ENCODE measurements at places on chromosomes 2 and 18.

DNA sequence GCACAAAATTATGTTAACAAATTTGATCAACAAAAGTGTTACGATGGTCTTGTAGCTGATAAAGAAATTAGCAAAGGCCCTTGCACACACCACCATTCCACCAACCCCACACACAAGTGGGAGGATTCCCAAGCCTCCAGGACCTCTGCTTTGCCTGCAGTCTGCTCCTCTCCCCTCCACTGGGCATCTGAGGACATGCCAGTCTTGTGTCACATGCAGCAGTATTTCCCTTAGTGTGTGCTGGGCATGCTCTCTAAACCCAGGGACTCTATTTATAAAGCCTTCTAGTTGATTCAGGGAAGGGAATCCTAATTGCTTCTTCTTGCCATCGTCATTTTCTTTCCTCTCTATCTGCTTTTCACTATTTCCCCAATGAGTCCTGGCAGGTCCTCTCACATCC, 53.3 kb downstream of the KCTD18 start:
- no peak for DNase-seq

DNA sequence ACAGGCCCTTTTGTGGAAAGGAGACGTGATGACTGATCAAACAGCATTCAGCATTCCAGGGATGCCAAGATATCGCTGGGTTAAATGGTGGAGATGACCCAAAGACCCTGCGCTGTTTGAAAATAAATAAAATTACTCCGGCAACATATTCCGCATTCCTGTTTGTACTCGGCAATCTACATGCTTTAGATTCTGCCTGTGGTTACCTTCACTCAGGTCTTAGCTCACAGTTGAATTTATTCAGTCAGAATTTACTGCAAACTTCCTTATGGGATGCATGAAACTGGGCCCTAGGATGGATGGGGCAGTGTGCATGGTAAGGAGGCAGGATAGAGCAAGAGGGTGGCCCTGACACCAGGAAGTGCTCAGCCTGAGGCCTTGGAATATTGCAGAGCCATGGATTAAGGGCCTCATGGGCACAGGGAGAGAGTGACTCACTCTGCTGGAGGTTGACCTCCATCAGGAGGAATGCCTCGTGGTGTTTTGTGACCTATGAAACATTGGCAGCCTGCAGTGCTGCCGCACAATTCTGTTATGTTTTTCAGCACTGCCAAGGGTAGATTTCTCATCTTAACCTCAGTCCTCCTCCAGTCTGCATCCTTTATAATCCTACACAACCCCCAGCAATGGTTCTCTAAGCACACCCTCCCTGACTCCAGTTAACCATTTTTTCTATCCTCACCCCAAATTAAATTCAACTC, 321.4 kb downstream of the IRS1 start:
- peak; percentile 96 for DNase-seq

DNA sequence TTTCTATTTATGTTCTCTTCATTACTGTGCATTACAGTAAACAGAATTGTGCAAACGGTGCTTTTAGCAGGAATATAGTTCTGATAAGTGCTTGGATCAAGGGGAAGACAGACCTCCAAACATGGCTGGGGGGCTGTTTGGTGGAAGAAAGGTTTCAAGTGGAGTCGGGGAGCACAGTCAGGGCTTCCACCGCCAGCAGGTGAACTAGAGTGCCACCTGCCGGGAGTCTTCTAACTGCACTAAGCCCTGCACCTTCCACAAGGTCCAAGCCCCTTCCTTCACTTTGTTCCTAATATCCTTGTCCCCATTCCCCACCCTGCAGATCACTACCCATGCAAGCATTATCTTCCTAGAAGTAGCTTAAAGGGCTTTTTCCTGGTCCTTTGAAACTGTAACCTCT, 11.1 kb downstream of the ONECUT2 start:
- DNase-seq = peak; percentile 44

DNA sequence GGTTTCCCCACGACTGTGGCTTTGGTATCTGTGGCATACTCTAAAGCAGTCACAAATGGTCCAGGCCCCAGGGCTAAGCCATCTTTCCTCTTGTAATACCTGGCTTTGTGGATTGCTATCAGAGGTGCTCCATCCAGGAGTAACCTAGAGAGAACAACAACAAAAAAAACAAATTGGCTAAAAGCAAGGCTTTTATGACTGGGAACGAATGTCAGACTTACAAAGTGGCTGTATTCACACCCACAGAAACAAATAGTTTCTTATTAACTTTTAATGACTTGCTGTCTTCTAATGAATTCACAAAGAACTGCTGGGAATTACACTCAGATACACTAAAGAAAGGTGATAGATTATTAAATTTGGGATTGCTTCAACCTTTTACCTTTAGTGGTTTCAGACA, 35.1 kb downstream of the HDHD2 start:
- no peak for DNase-seq

DNA sequence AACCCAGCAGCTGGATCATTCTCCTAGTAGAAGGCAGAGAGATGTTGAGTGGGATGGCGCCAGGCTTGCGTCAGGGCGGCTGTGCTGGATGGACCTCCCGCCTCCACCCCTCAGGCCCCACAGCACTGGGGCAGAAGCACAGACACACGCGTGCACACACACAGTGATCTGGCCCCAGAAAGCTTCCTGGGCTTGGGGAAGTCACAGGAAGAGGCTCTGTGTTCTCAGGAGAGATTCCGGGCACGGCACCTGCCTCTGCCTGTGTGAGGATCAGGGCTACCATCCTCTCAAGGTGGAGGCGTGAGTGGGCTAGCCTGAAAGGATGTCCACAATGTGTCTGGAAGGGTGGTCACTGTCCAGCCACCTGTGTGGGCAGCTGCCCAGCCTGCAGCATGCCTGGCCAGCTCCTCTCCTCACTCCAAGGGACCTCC, 229.8 kb upstream of the HS6ST1 start:
- no peak for DNase-seq

DNA sequence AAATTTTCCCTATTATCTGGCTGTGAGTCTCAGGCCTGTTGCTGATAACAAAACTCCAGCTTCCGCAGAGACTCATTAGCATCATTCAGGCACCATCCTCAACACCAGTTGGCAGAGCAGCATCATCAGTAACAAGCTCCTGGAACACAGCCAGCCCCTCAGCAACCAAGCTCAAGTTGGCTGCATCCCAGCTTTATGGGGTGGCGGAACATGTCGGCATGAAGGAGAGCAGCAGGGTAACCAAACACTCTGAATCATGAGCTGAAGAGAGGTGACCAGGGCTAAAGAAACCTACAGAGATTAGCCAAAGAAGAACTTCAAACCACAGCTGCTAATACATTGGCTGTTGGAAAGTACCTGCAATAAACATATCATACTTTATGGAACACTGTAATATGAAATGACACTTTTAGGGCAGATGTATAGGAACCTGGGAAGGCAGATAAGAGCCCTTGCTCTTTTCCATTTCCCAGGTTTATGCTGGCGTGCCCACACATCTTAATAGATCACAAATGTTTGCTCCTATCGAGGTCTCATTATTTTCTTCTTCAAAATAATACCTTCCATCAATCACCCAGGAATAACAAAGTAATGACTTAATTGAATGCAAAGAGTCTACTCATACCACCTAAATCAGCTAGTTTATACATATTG, 63.8 kb downstream of the PDE11A start:
- DNase-seq = peak; percentile 15

GRCh38 chr2:43254331-43254730, 27.9 kb upstream of the ZFP36L2 start:
- no peak for DNase-seq

DNA sequence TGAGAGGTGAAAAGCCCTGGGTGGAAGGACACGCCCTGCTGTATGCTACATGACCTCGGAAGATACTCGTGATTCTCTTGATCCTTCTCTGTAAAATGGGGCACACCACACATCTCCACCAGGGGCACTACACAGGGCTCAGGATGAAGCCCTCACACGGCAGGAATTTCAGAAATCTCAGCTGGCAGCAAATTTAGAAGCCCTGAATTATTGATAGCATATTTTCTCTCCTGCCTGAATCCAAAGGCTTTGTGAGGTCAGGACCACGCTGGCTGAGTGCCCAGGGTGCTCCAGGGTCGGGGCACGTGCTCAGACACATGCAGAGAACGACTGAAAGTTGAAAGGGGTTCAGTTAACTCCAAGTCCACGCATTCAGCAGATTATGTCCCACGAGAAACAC, 42.1 kb upstream of the GALR1 start:
- DNase-seq = peak; percentile 93

DNA sequence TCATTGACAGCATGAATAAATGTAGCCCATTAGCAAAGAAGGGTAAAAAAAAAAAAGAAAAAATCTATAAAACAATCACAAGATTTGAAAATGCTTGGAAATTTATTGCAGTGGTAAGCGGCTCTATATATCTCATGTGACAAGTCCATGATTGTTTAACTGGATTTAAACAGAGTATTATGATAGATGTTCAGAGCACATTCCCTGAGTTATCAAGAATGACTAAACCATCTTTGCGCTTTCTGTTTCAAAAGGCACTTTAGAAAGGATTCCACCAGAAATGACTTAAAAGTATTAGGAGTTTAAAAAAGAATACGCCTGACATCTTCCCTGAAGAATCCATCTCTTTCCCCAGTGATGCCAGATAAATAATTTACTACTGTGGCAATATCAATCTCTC, 409.5 kb upstream of the UBE2E3 start:
- no peak for DNase-seq

- no peak for DNase-seq
These were observed 57.8 kb downstream of the CYB5A start for GRCh38 chr18:74233933-74234325.

DNA sequence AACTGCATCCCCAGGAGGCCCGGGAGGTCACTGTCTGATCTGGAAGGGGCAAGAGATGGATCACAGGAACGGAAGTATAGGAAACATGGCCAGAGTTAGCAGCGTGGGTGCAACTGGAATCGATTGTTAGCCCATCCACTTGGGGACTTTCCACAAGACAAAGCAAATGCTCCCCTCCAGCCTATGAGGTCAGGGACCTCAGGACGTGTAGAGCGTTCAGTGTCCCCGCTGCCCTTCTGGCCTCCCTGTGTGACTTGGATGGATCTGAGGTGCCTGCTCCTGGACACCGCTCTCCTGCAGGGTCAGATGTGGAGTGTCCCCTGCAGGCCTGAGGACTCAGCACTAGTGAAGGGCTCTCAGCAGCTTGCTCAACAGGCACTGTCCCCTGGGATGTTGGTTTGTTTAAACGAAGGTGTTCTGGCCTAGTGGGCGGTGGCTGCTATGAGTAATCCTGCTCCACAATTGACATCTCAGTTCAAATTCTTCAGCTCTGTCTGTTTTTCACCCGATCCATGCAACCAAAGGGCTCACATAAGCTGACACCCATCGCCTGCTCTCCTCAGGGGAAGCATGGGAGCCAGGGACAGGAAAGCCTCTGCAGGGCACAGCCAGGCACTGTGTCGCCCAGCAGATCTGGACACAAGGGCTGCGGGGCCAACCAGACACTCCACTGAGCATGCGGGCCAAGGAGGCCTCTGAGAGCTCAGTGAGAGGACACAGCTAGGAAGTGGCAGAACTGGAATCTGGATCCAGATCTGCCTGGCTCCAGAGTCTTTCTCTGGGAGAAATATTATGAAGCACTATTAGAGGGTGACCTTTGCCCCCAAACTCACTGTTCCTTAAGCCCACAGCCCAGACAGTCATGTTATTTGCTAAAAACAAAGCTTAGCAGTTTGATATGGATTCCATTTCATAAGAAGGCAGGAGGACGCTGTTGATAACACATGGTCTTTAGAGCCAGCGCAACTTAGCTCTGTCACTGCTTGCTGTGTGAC, 78.5 kb downstream of the RHOB start:
- DNase-seq = peak; percentile 86

GRCh38 chr2:68730828-68731227, 3.8 kb upstream of the ARHGAP25 start:
- no peak for DNase-seq

GRCh38 chr2:27912512-27912911, 22.0 kb downstream of the BABAM2 start:
- DNase-seq = no peak

- no peak for DNase-seq
These were observed 84.7 kb upstream of the EML6 start for GRCh38 chr2:54638774-54639187.

- peak; percentile 34 for DNase-seq
These were observed 26.0 kb upstream of the IL37 start for GRCh38 chr2:112884869-112885505.

- DNase-seq = no peak
These were observed 32.2 kb downstream of the QPCT start for GRCh38 chr2:37376421-37377186.

DNA sequence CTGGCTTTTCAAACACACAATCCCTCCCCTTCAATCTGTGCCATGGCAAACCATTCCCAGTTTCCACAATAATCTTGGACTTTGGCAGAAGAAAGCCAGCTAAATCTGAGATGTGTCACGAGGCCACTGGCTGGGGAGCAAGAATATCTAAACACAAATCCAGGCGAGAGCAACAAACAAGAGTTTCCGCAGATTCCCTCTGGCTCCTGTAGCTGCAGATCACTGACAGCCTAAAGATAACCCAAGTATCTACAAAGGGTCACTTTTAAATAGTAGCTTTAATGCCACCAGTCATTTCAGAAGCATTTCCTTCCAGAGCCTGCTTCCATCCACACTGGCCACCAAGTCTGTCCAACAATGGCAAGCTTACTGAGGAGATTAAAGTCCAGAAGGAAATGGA, 86.9 kb downstream of the ACVR1 start:
- DNase-seq = no peak

- DNase-seq = no peak
These were observed 356.1 kb downstream of the SS18 start for GRCh38 chr18:25734336-25734735.

DNA sequence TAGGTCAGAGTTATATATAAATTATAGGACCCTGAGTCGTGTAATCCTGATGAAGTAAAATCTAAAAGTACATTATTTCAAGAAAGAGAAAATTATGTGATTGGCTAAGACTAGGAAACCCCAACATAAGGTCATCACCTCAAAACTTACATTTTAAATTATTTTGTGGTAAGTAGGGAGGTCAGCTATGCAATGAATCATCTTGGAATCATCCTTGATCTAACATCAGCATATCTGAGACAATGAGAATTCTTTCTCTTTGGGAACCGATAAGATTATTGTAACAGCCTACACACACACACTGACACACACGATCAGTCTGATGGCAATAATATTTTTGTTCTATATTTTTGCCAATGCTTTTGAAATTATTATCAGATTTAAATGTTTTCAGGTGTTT, 904.8 kb upstream of the CHAC2 start:
- DNase-seq = peak; percentile 80

DNA sequence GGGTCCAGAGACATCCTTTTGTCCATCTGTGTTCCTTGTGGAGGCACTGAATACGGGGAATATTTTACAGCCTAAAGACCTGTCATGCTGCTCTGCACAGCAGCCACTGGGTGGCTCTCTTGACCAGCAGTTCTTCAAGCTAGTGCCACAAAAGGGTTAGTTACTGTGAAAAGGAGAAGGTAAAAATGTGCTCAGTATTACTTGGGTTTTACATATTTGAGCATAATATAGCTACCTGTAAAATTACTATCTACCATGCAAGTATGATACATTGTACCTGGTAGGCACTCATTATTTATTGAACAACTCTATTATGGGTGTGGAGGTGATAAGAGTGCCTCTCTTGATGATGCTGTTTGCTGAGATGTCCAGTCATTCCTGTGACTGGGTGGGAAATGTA, 23.6 kb downstream of the FZD5 start:
- DNase-seq = peak; percentile 91

Data from choroid plexus epithelial cell (primary cell).